Astrocyte (in vitro differentiated cells and primary cell): ENCODE measurements at places on chromosomes 2 and 18.

- no peaks in the 10 kb centered on the region for H3K36me3 ChIP-seq
- no peak overlapping the region for H3K4me3 ChIP-seq
- H3K4me1 ChIP-seq, result peaks cover 5% of the 10 kb centered on the region
- no peak overlapping the region for H3K27ac ChIP-seq
Observed at GRCh38 chr2:222427646-222428301, 3.4 kb downstream of the SGPP2 start.

GRCh38 chr2:219081701-219082331, 21.1 kb upstream of the IHH start:
- no peak for DNase-seq
- H3K27ac ChIP-seq, result no peak overlapping the region

GRCh38 chr2:166972418-166972817, 84.1 kb downstream of the XIRP2 start:
- H3K27me3 ChIP-seq, result no peaks in the 10 kb centered on the region
- H3K36me3 ChIP-seq, result no peaks in the 10 kb centered on the region
- no peaks in the 10 kb centered on the region for H3K4me1 ChIP-seq
- peak; percentile 4 for DNase-seq
- no peak overlapping the region for H3K27ac ChIP-seq

DNA sequence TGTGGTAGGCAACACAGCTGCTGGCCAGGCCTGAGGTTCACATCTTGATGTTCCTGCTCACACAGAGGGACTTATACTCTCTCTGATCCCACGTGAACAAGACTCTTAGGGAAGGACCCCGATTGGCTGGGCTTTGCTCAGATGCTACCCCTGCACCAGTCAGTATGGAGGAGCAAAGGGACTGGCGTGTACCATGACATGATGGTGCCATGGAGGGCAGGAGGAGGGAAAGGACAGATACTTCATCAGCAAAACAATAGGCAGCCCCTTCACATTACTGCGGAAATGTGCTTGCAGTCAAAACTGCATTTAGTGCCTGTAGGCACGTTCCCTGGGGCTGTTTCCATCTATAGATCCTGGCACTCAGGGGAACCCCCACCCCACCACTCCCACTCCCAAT, 42.7 kb downstream of the ZFP36L2 start:
- H3K27me3 ChIP-seq, result no peaks in the 10 kb centered on the region
- DNase-seq, result no peak
- H3K4me1 ChIP-seq, result peaks cover 20% of the 10 kb centered on the region
- H3K27ac ChIP-seq, result no peak overlapping the region
- no peaks in the 10 kb centered on the region for H3K36me3 ChIP-seq
- H3K4me3 ChIP-seq, result no peak overlapping the region

- H3K27ac ChIP-seq, result peak overlapping the region; percentile 32
- no peaks in the 10 kb centered on the region for H3K27me3 ChIP-seq
- no peak overlapping the region for H3K4me3 ChIP-seq
- peaks cover 36% of the 10 kb centered on the region for H3K4me1 ChIP-seq
- H3K36me3 ChIP-seq, result no peaks in the 10 kb centered on the region
- no peak for DNase-seq
Observed at GRCh38 chr2:9548506-9548905, 7.1 kb downstream of the ADAM17 start.

DNA sequence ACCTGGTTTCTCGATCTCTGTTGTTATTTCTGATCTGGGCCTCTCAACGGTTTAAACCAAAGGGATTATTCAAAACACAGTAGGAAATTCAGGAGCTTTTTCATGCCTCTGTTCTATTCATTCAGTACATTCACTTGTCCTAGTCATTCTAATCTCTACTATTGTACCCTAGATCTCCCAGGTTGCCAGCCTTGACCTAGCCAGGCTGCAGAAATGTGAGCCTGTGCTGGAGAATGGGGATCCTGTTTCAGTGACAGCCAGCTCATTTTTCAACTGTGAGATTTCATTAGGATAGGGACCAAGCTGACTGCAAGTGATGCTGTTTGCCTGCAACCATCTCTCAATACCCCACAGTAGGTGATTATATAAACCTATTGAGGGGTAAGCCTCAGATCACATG, 186.2 kb downstream of the CMPK2 start:
- no peak for DNase-seq
- no peak overlapping the region for H3K27ac ChIP-seq
- H3K4me1 ChIP-seq, result peaks cover 7% of the 10 kb centered on the region
- H3K36me3 ChIP-seq, result no peaks in the 10 kb centered on the region

DNA sequence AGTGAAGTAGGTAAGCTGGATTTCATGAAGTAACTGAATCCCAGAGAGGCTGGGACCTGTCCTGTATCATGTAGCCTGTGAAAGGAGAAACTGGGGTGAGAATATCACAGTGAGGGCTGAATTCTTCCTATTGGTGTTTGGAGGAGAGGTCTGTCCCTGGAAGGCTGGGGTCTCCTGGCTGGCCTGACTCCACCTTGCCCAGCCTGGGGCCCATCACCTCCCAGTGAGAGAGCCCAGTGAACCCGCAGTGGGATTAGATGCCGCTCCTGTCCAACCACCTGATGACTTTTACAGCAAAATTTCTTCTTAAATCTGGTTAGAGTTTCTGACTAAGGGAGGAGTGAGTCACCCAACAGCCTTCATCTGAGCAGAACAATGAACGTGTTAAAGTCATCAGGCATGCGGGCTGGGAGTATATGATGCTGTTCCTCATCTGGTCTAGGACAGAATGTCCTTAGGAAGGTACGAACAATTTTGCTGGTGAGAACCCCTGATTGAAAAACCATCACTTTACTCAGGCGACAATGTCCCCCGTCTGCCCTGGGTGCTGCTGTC, 152.9 kb downstream of the LPIN1 start:
- H3K36me3 ChIP-seq, result no peaks in the 10 kb centered on the region
- no peak overlapping the region for H3K4me3 ChIP-seq

- DNase-seq, result peak; percentile 50
- no peaks in the 10 kb centered on the region for H3K27me3 ChIP-seq
- no peaks in the 10 kb centered on the region for H3K4me1 ChIP-seq
- no peak overlapping the region for H3K27ac ChIP-seq
Observed at GRCh38 chr18:3129053-3129864, 90.5 kb downstream of the MYOM1 start.

GRCh38 chr2:191618786-191619185, 59.1 kb upstream of the NABP1 start:
- no peaks in the 10 kb centered on the region for H3K36me3 ChIP-seq
- peak; percentile 51 for DNase-seq
- peaks cover 16% of the 10 kb centered on the region for H3K4me1 ChIP-seq
- no peak overlapping the region for H3K4me3 ChIP-seq

DNA sequence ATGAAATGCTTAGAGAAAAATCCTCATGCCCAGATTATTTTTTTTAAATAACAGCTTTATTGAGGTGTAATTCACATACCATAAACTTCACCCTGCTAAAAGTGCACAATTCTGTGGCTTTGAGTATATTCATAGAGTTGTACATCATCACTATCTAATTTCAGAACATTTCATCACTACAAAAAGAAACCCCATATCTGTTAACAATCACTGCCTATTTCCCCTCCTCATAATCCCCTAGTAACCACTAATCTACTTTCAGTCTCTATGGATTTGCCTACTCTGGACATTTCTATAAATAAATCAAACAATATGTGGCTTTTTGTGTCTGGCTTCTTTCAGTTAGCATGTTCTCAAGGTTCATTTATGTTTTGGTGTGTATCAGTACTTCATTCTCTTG, 51.4 kb downstream of the OSBPL1A start:
- H3K4me1 ChIP-seq, result no peaks in the 10 kb centered on the region
- H3K36me3 ChIP-seq, result no peaks in the 10 kb centered on the region
- no peak overlapping the region for H3K27ac ChIP-seq
- DNase-seq, result no peak
- no peak overlapping the region for H3K4me3 ChIP-seq

DNA sequence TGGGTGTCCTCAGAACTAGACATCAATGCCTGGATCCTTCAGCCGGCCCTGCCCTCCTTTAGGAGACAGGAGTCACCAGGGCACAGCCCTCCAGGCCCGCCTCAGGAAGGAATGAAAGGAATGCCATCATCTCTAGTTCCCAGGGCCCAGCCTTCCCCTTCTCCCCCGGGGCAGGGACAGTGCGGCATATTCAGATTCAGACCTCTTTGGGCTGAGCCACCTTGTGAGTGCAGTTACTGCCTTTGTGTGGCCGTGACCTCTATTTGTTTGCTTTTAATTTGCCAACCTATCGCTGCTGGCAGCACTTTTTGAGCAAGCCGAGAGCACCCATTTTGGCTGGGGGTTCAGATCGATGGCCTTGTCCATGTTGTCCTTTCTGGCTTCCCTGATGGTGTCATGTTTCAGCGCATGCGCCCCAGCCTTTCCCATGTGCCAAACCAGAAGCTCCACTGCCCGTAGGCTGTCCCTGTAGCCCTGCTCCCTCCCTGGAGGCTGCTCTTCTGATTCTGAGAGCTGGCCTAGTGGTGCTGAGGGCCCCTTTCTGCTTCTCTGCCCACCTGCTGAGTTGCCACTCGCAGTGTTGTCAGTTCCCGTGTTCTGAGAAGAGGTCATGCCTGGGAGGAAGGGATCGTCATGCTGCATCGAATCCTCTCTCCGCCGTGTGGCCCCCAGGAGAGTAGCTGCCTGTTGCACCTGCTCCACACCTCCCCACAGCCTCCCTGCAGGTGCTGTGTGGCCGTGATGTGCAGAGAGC, 10.9 kb downstream of the ANKRD23 start:
- H3K27ac ChIP-seq, result no peak overlapping the region
- H3K36me3 ChIP-seq, result no peaks in the 10 kb centered on the region
- no peaks in the 10 kb centered on the region for H3K27me3 ChIP-seq
- peaks cover 5% of the 10 kb centered on the region for H3K4me1 ChIP-seq

GRCh38 chr18:44958455-44958854, 277.8 kb downstream of the SETBP1 start:
- H3K36me3 ChIP-seq, result no peaks in the 10 kb centered on the region
- H3K27ac ChIP-seq, result no peak overlapping the region
- DNase-seq, result peak; percentile 28
- no peaks in the 10 kb centered on the region for H3K27me3 ChIP-seq
- no peak overlapping the region for H3K4me3 ChIP-seq

DNA sequence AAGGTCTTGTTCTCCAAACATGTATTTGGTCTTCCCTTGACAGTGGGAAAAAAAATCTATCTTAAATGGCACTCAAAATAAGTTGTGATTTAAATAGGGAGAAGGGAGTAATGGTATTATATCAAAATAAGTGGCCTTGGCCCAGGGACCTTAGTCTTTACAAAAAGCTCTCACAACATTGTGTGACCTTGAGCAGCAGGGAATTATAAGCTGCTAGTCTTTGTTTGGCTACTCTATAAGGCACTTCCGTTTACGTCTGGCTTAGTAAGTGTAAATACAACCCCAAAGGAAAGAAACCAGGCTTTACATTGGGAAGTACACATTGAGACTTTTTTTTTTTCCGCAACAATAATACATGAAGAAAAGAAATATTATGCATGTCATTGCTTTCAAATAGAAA, 734.0 kb upstream of the LINC00305 start:
- H3K4me1 ChIP-seq, result no peaks in the 10 kb centered on the region
- no peaks in the 10 kb centered on the region for H3K36me3 ChIP-seq
- H3K4me3 ChIP-seq, result no peak overlapping the region
- DNase-seq, result no peak

DNA sequence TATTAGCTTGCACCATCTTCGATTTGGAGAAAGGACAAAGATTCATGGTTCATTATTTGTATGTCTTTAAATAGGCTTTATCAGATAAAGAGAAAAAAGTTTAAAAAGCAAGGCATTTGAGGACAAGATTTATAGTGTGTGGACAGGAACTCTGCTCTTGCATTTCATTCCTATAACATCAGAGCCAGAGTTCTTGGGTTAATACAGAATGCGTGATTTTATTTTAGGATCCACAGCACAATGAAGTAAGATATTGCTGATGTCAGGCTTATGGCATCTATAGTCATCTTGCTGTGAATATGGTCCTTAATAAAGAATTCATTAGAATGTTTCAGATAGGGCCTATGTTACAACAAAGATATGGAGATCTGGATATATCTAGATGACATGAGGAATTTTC, 19.7 kb downstream of the RASGRP3 start:
- no peak overlapping the region for H3K4me3 ChIP-seq
- H3K27me3 ChIP-seq, result no peaks in the 10 kb centered on the region
- H3K27ac ChIP-seq, result no peak overlapping the region
- no peaks in the 10 kb centered on the region for H3K36me3 ChIP-seq
- no peaks in the 10 kb centered on the region for H3K4me1 ChIP-seq

GRCh38 chr2:54810246-54810645, 86.8 kb downstream of the EML6 start:
- no peaks in the 10 kb centered on the region for H3K36me3 ChIP-seq
- H3K27ac ChIP-seq, result no peak overlapping the region
- peaks cover 7% of the 10 kb centered on the region for H3K4me1 ChIP-seq
- H3K27me3 ChIP-seq, result no peaks in the 10 kb centered on the region

- H3K4me1 ChIP-seq, result no peaks in the 10 kb centered on the region
- peaks cover 3% of the 10 kb centered on the region for H3K36me3 ChIP-seq
- no peaks in the 10 kb centered on the region for H3K27me3 ChIP-seq
- no peak for DNase-seq
- H3K4me3 ChIP-seq, result no peak overlapping the region
Observed at GRCh38 chr18:62138461-62139235, 48.2 kb downstream of the PIGN start.

GRCh38 chr18:63882333-63883141, 5.0 kb upstream of the SERPINB2 start:
- H3K27me3 ChIP-seq, result no peaks in the 10 kb centered on the region
- peak overlapping the region; percentile 66 for H3K27ac ChIP-seq
- peaks cover 14% of the 10 kb centered on the region for H3K4me1 ChIP-seq
- H3K36me3 ChIP-seq, result no peaks in the 10 kb centered on the region
- no peak overlapping the region for H3K4me3 ChIP-seq

- peak overlapping the region; percentile 64 for H3K27ac ChIP-seq
- no peaks in the 10 kb centered on the region for H3K27me3 ChIP-seq
- DNase-seq, result peak; percentile 88
- no peaks in the 10 kb centered on the region for H3K36me3 ChIP-seq
- no peak overlapping the region for H3K4me3 ChIP-seq
Observed at GRCh38 chr18:27843783-27844777, 332.9 kb downstream of the CDH2 start.

GRCh38 chr18:13309748-13310670, 91.4 kb downstream of the LDLRAD4 start:
- DNase-seq, result no peak
- H3K4me1 ChIP-seq, result no peaks in the 10 kb centered on the region
- H3K27me3 ChIP-seq, result no peaks in the 10 kb centered on the region
- no peak overlapping the region for H3K4me3 ChIP-seq

DNA sequence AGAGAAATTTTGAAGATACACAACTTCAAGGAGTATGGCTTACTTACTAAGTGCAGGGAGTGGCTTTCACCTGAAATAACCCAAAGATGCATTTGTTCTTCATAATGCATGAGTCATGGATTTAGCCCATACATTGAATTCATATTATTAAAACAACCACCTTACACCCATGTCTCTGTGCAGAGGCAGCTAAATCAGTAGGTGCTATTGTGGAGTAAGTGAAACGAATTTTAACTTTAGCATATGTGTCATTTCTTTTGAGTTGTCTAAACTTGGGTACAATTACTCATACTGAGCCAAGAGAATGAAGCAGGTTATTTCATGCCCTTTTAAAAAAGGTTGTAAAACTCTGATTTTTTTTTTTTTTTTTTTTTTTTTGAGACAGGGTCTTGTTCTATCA, 11.0 kb upstream of the ANKRD29 start:
- H3K27me3 ChIP-seq, result peaks cover 29% of the 10 kb centered on the region
- DNase-seq, result no peak
- no peaks in the 10 kb centered on the region for H3K36me3 ChIP-seq
- H3K4me1 ChIP-seq, result no peaks in the 10 kb centered on the region

GRCh38 chr2:145592361-145592760, 1072.4 kb upstream of the ZEB2 start:
- no peak overlapping the region for H3K4me3 ChIP-seq
- H3K36me3 ChIP-seq, result no peaks in the 10 kb centered on the region
- peaks cover 12% of the 10 kb centered on the region for H3K4me1 ChIP-seq
- no peaks in the 10 kb centered on the region for H3K27me3 ChIP-seq
- DNase-seq, result no peak
